ENCODE measurements at places on chromosomes 12 and 14.
A peak's percentile ranks its signal among the peaks of the same experiment; 100 is the strongest.

DNA sequence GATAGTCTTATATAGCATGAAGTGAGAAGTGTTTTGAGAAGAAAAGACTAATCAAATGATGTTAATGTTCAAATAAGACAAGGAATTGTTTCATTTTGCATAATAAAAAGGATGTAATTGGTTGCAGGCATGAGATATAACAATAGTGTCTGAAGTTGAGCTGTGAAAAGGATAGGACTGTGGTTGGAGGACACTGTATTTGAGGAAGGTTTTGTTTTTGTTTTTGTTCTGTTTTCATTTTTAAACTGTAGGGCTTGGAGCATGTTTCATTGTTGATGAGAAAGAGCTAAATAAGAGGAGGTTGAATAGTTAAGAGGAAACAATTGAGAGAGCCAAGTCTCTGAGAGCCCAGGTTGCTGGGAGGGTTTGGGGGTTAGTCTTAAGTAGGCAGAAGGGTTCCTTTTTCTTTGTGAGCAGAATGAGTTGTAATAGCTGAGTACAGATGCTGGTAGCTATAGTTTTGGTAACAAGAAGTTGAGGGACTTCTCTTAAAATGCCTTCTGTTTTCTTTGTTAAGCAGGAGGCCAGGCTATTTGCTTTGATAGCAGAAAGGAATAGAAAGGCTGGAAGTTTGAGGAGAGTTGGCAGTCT lies 58.4 kb downstream of the CCDC91 start:
- peaks cover 41% of the 10 kb centered on the region for H3K4me1 ChIP-seq
- peak overlapping the region; percentile 49 for H3K4me3 ChIP-seq
- peak overlapping the region; percentile 77 for H3K27ac ChIP-seq
- H3K36me3 ChIP-seq: peaks cover 3% of the 10 kb centered on the region

GRCh38 chr14:69674546-69675244 lies 63.3 kb downstream of the SUSD6 start:
- DNase-seq: no peak
- no peaks in the 10 kb centered on the region for H3K27me3 ChIP-seq
- peak overlapping the region; percentile 81 for H3K27ac ChIP-seq
- no peak overlapping the region for H3K4me3 ChIP-seq
- peaks cover 22% of the 10 kb centered on the region for H3K36me3 ChIP-seq

GRCh38 chr12:110174373-110174996 lies 50.3 kb downstream of the IFT81 start:
- no peaks in the 10 kb centered on the region for H3K36me3 ChIP-seq
- no peak overlapping the region for H3K4me3 ChIP-seq
- H3K4me1 ChIP-seq: no peaks in the 10 kb centered on the region
- no peak overlapping the region for H3K27ac ChIP-seq

DNA sequence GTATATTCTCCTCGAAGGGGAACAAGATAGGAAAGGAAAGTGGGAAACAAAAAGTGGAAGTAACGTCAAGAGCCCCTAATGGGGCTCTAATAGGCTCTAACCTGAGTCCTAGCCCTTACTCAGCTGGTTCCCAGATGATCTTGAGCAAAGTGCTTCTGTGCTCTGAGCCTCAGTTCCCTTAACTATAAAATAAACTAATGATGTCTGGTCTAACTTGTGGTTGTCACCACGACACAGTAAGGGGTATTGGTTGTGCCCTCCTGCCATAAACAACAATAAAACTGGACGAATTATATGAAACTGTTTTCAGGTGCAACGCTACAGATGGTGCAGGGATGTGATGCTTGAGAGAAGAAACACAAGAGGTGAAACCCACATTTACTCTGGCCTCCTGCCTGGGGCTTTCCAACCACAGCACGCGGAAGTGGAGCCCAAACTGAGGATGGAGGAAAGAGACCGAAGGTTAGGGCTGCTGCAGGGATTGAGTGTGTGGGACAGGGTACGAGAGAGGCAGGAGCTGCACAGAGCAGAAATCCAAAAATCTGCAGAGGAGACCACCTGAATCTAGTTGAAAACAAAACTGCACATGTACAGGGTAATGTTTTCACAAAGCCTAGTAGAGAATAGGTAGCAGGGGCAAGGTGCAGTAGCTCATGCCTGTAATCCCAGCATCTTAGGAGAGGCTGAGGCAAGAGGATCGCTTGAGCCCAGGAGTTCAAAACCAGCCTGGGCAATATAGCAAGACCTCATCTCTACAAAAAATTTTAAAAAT lies 45.6 kb upstream of the BCL2L14 start:
- peak overlapping the region; percentile 36 for H3K27ac ChIP-seq
- H3K27me3 ChIP-seq: no peaks in the 10 kb centered on the region
- no peak overlapping the region for H3K4me3 ChIP-seq
- H3K36me3 ChIP-seq: no peaks in the 10 kb centered on the region

DNA sequence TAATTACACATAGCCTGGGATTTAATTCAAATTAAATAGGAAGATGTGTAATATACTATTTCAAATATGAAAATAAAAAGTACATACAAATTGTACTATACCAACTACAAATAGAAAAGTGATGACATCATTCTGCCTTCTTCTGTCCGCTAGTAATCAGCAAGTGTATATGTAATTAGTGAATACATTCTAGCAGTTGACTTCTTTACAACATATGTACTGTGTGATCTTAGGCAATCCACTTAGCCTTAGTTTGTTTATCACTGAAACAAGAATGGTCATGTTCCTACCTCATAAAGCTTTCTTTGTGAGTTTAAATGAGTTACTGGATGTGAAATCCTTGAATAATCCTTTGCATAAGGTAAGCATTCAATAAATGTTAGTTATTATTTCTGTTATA lies 7.8 kb upstream of the LUM start:
- peaks cover 5% of the 10 kb centered on the region for H3K27me3 ChIP-seq
- no peak for DNase-seq
- H3K36me3 ChIP-seq: no peaks in the 10 kb centered on the region
- no peak overlapping the region for H3K4me3 ChIP-seq

- H3K4me3 ChIP-seq: no peak overlapping the region
- DNase-seq: no peak
- no peak overlapping the region for H3K27ac ChIP-seq
- no peaks in the 10 kb centered on the region for H3K4me1 ChIP-seq
Measured at GRCh38 chr14:49463146-49463545, 123.0 kb downstream of the RPS29 start.

- H3K27ac ChIP-seq: no peak overlapping the region
- DNase-seq: no peak
- no peaks in the 10 kb centered on the region for H3K4me1 ChIP-seq
- H3K36me3 ChIP-seq: peaks cover 3% of the 10 kb centered on the region
- H3K27me3 ChIP-seq: no peaks in the 10 kb centered on the region
- H3K4me3 ChIP-seq: no peak overlapping the region
Measured at GRCh38 chr14:93240678-93241000, 33.6 kb downstream of the UBR7 start.

- peaks cover 42% of the 10 kb centered on the region for H3K4me1 ChIP-seq
- no peak overlapping the region for H3K27ac ChIP-seq
- H3K27me3 ChIP-seq: no peaks in the 10 kb centered on the region
- DNase-seq: no peak
- H3K36me3 ChIP-seq: no peaks in the 10 kb centered on the region
Measured at GRCh38 chr12:89281539-89281867, 70.8 kb downstream of the DUSP6 start.

DNA sequence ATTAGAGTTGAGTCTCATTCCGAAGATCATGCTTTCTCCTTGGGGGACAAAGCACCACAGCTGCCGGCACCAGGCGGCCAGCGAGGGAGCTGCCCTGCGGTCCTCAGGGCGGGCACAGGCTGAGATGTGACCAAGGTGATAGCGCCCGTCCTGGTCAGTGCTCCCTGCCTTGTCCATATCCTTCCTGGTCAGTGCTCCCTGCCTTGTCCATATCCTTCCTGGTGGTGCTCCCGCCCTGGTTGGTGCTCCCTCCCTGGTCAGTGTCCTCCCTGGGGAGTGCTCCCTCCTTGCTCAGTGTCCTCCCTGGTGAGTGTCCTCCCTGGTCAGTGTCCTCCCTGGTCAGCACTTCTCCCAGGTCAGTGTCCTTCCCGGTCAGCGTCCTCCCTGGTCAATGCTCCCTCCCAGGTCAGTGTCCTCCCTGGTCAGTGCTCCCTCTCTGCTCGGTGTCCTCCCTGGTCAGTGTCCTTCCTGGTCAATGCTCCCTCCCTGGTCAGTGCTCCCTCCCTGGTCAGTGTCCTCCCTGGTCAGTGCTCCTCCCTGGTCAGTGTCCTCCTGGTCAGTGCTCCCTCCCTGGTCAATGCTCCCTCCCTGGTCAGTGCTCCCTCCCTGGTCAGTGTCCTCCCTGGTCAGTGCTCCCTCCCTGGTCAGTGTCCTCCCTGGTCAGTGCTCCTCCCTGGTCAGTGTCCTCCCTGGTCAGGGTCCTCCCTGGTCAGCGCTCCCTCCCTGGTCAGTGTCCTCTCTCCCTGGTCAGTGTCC lies 92.2 kb downstream of the ADGRD1 start:
- H3K27me3 ChIP-seq: peaks cover 10% of the 10 kb centered on the region
- no peak overlapping the region for H3K4me3 ChIP-seq
- H3K4me1 ChIP-seq: peaks cover 3% of the 10 kb centered on the region
- peak overlapping the region; percentile 56 for H3K27ac ChIP-seq

DNA sequence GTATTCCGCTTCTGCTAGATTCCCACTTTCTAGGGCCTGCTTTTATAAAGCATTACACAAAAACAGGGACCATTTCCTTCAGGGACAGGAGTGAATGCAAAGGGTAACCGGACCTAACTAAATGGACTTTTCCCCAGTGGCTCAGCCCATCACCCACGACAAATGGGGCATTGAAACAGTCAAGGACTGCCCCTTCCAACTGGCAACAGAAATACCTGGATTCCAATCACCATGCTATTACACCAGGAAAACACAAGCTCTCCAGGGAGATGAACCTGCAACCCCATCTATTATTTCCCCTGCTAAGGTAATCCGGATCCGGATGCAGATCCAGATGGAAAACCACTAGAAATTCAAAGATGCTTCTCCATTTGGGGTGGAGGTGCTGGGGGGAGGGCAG lies 1.0 kb downstream of the MPHOSPH9 start:
- peaks cover 26% of the 10 kb centered on the region for H3K36me3 ChIP-seq
- peak overlapping the region; percentile 100 for H3K27ac ChIP-seq
- H3K4me1 ChIP-seq: peaks cover 22% of the 10 kb centered on the region
- no peaks in the 10 kb centered on the region for H3K27me3 ChIP-seq

GRCh38 chr14:53509276-53510244 lies 356.4 kb upstream of the DDHD1 start:
- peaks cover 2% of the 10 kb centered on the region for H3K4me1 ChIP-seq
- H3K27ac ChIP-seq: no peak overlapping the region
- H3K36me3 ChIP-seq: peaks cover 14% of the 10 kb centered on the region
- no peaks in the 10 kb centered on the region for H3K27me3 ChIP-seq
- DNase-seq: no peak

GRCh38 chr14:94665121-94665520 lies 52.9 kb downstream of the SERPINA3 start:
- no peak overlapping the region for H3K4me3 ChIP-seq
- no peak overlapping the region for H3K27ac ChIP-seq
- H3K4me1 ChIP-seq: peaks cover 2% of the 10 kb centered on the region
- no peak for DNase-seq

- no peak overlapping the region for H3K27ac ChIP-seq
- H3K4me3 ChIP-seq: no peak overlapping the region
- H3K27me3 ChIP-seq: no peaks in the 10 kb centered on the region
- peaks cover 51% of the 10 kb centered on the region for H3K4me1 ChIP-seq
- peak; percentile 59 for DNase-seq
Measured at GRCh38 chr14:22099942-22100763, 426.5 kb upstream of the OR4E1 start.

DNA sequence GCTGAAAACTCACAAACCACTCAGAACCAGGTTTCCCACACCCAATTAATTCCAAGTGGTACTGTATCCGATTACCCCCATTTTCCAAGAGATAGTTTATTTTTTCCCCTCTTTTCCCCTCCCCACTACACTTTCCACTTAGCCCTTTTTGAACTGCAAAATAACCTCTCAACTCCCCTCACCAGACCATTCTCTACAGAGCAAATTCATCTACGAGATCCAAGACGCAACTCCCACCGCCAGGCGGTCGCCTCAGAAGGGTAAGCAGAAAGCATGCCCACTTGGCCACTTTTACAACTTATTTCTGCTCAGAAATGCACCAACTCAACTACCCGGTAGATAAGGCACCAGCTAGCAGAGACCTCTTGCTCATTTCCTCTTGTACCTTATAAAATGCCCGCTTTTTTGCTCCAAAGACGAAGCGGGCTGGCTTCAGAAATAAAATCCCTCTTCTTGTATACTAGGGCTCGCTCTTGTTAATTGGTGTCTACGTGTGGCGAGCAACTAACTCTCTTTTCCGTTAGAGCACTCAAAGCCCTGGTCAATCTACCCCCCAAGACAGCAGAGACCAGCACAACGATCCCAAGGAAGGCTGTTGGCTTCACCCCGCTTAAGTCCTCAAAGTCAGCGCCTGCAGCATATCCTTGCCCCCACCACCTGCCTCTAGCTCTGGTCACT lies 910 bp upstream of the SRP54 start:
- no peak overlapping the region for H3K4me3 ChIP-seq
- no peak overlapping the region for H3K27ac ChIP-seq
- peaks cover 10% of the 10 kb centered on the region for H3K4me1 ChIP-seq
- H3K27me3 ChIP-seq: no peaks in the 10 kb centered on the region
- DNase-seq: no peak

DNA sequence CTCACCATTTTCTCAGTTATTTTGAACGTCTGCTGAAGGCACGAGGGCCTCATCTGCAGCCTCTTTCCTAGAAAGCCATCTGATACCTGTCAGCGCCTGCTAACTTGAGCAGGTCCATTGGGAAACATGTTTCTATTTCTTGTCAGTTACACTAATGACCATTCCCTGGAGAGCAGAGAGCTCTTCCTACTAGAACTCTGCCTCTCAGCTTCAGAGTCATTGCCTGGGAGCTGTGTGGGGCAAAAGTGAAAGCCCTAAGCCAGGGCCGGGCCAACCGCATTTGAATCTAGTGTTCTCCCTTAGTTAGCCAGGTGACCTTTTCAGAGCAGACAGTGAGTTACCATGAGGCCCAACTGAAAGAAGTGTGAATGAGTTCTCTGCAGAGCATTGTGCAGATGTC lies 135.8 kb downstream of the EML1 start:
- no peak overlapping the region for H3K27ac ChIP-seq
- peaks cover 5% of the 10 kb centered on the region for H3K36me3 ChIP-seq
- no peak overlapping the region for H3K4me3 ChIP-seq
- DNase-seq: no peak
- H3K4me1 ChIP-seq: no peaks in the 10 kb centered on the region

DNA sequence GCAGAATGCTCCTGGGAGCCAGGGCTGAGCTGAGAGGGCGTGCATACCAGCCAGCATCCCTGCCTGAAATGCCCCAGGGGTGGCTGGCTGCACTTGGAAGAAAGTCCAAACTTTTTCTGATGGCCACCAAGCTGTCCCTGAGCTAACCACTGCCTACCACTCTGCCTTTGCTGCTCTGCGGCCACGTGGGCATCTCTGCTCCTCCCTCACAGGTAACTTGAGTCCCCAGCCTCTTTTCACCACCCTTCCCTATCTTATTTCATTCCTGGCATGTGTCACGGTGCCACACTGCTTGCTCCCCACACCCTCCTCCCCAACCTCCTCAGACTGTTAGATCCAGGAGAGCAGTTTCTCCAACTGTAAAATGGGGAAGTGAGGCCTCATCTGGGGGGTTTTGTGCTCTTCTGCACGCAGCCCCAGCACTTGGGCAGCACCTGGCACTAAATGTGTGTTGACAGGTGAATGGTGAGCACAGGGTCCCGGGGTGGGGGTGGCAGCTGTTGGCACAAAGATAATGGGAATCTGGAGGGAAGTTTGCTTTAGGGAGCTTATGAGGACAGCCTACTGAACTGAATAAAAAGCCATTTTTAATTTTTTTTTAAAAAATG lies 113.0 kb downstream of the GLT1D1 start:
- H3K4me3 ChIP-seq: no peak overlapping the region
- H3K27me3 ChIP-seq: peaks cover 18% of the 10 kb centered on the region
- no peaks in the 10 kb centered on the region for H3K4me1 ChIP-seq
- no peak overlapping the region for H3K27ac ChIP-seq
